ENCODE measurements at places on chromosomes 1 and 21.

DNA sequence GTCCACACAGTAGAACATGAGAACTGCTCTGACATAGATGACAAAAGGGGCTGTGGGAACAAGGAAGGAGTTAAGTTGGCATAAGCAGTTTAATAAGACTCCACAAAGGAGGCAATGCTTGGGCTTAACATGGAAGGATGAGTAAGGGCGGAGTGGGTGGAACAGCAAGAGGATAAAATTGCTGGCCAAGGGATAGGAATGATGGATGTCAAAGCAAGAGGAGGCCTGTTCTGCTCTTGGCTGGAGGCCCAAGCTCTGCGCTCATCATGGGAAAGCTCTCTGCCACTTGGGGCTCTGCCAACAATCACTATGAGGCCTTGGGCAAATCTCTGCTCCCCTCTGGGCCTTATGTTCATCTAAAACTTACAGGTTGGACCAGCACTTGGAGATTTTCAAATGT lies 98.3 kb upstream of the CAMK1G start:
- DNase-seq: no peak

GRCh38 chr1:116553386-116554115 lies 17.3 kb downstream of the CD58 start:
- DNase-seq: no peak

DNA sequence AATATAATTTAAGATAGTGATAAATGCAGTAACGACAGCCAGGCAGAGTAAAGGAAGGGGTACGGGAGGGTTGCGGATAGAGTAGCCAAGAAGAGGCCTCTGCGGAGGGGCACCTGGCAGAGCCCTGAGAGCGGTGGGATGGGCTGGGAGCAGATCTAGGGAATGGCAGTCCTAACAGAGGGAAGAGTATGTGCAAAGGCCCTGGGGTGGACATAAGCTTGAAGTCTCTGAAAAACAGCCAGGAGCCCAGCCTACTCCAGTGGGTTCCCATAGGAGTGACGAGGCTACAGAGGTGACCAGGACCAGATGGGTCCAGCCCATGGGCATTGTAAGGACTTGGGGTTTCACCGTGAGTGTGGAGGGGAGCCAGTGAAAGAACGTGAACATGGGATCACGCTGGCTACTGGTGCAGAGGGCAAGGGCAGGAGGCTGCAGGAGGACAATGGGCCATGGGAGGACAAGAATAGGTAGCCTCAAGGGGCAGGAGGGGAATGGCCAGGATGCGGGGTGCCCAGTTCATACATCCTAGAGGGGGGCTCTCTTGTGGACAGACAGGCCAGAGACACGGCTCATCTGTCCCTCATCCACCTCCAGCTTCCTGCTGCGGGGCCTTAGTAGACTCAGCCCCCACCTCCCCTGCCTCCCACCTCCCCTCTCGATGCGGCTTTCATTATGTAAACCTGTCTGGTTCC lies 185.7 kb upstream of the VAMP3 start:
- DNase-seq: no peak

GRCh38 chr1:161973924-161974845 lies 49.5 kb downstream of the OLFML2B start:
- DNase-seq: no peak

GRCh38 chr1:1433804-1434130 lies 1.7 kb upstream of the VWA1 start:
- DNase-seq: no peak

GRCh38 chr1:205584732-205585131 lies 47.1 kb downstream of the ELK4 start:
- DNase-seq: no peak

DNA sequence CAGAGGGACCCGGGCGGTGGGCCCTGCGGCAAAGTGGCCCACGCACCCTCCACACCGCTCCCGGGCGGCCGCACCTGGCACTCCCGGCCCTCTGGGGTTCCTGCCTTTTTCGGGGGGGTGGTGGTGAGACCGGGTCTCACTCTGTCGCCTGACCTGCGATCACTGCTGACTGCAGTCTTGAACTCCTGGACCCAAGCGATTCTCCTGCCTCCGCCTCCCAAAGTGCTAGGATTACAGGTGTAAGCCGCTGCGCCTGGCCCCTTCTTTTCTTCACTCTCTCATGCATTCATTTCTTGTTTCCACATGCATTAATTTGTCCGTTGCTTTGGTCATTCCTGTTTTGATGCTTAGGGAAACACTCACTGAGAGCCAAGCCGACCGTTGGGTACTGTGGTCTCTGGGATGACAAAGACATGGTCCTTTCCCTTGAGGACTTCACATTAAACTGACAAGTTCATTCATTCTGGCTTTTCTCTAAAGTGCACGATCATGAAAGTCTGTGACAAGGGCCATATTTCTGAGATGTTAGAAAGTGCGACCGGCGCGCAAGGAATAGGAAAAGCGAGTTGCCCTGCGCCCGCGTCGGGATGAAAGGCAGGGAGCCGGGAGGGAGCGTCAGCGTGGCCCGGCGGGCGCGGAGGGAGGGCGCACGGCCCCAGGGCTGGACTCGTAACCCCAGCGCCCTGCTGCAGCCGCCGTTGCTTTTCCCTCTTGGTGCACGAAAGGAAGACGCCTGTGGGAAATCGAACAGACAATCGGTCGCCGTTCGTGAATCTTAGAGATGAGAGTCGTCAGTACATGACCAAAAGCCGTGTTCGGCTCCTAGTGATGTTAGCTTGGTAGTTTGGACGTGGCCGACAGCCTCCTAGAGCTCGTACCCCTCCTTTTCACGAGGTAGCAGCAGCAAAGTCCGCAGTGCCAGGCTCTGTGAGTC lies 1.0 kb upstream of the MCOLN2 start:
- no peak for DNase-seq

- DNase-seq: no peak
These were observed 108.6 kb downstream of the NTMT2 start for GRCh38 chr1:170254371-170254770.

DNA sequence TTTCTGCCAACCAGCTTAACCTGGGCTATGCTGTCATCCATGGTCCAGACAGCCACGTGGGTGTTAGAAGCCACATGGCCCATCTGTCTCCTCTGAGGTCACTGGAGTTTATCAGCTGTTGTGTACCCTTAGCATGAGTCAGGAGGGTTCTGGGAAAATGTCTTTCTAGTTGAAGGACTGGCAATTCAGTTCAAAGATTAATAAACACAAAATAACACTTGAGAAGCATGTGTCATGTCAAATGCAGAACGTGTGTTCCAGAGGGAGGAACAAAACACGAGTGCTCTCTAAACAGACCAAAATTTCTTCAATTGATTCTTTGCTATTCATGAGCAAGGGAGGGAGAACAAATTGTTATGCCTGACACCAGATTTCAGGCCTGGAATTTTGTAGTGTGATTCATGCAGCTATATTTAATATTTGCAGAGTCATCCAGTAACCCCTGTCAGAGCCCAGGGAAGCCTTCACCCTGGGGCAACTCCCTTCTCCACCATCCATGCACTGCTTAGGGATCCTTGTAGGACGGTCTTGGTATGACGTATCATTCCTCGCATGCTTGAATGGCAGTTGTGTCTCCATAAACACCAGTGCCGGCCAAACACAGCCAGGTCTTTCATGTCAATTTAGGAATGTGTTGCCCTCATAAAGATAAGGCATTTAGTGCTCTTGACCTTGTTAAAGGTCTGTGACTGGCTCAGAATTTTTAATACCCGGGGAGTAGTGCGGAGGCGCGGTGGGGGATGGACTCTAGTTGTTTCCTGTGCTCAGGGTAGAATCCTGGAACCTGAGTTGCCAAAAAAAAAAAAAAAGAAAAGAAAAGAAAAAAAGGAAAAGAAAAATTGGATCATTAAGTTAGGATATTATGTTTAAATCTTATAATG lies 27.7 kb upstream of the DYRK1A start:
- no peak for DNase-seq

DNA sequence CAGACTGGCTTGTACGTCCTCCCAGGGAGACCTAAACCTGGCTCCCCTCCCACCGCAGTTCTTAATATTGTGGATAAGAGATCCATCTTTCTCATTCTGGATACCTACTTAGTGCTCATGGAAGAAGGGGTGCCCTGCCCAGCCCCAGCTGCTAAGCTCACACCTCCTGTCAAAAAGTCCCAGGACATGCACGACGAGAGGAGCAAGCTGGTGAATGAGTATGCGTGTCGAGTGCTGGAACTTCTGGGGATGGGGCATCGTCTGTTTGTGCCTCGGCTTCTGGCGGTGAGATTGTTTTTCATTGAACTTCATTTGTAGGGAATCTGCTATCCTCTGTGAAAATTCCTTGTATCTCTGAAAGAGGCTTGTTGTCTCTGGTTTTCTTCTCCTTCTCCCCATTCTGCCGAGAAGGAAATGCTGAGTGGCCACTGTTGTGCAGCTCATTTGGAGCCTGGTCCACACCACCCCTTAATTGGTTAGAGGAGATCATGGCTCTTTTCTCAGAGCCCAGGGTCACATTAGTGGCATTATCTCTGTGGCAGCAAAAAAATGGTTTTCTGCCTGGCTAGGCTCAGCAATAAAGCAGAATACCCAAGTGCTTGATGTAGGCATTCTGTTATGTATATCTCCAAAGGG lies 199.4 kb upstream of the CACYBP start:
- no peak for DNase-seq

- no peak for DNase-seq
These were observed 141.1 kb downstream of the DISP1 start for GRCh38 chr1:222955964-222956363.

- no peak for DNase-seq
These were observed 5.9 kb downstream of the FOXD2 start for GRCh38 chr1:47443530-47444296.

DNA sequence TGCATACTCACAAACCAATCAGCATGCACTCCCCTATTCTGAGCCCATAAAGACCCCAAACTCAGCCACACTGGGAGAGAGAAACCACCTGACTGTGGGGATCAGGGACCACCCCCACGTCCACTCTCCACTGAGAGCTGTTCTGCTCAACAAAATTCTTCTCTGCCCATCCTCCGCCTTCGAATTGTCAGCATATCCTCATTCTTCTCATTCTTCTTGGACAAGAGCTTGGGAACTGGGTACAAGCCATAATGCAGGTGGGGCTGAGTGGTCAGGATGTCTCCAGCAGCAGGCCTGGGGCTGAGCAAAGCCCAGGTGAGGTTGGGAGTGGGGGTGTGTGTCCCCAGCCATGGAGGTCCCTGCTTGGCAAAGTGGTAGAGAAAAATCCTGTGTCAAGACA lies 34.6 kb upstream of the IFNGR2 start:
- DNase-seq: no peak

GRCh38 chr1:23424293-23425192 lies at the start of gene TCEA3:
Gene TCEA3 (minus strand): TSS chr1:23424748. CDS start chr1:23424633, 115 bp downstream.
- no peak for DNase-seq

Measured in stimulated activated CD8-positive, alpha-beta memory T cell treated with anti-CD3 and anti-CD28 coated beads, Interleukin-12 subunit alpha, Interleukin-12 subunit beta, amount 100 ng/mL, for 1 hour (primary cell).